ENCODE measurements at places on chromosomes 4 and X.
A peak's percentile ranks its signal among the peaks of the same experiment; 100 is the strongest.

DNA sequence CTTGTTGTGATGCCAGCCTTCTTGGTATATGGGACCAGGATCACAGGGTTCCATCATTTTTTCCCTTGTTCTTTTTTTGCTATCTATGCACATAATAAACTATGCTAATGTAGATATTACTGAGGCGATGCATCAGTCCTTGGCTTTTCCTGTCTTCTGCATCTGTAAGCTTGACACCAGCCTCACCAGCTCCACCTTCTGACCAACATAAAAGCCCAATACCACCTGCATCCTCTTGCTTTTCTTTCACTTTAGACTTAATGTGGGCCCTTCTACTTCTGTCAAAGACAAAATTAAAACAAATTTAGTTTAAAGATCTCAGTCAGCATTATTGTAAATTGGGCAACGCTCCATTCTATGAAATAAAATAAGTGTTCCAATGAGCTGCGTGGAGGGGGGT, 1718.8 kb upstream of the PCDH10 start:
- peak; percentile 5 for DNase-seq

GRCh38 chrX:148282504-148282903, 217.9 kb upstream of the AFF2 start:
- DNase-seq = no peak

GRCh38 chrX:125295337-125295736, 24.3 kb upstream of the TEX13C start:
- no peak for DNase-seq

DNA sequence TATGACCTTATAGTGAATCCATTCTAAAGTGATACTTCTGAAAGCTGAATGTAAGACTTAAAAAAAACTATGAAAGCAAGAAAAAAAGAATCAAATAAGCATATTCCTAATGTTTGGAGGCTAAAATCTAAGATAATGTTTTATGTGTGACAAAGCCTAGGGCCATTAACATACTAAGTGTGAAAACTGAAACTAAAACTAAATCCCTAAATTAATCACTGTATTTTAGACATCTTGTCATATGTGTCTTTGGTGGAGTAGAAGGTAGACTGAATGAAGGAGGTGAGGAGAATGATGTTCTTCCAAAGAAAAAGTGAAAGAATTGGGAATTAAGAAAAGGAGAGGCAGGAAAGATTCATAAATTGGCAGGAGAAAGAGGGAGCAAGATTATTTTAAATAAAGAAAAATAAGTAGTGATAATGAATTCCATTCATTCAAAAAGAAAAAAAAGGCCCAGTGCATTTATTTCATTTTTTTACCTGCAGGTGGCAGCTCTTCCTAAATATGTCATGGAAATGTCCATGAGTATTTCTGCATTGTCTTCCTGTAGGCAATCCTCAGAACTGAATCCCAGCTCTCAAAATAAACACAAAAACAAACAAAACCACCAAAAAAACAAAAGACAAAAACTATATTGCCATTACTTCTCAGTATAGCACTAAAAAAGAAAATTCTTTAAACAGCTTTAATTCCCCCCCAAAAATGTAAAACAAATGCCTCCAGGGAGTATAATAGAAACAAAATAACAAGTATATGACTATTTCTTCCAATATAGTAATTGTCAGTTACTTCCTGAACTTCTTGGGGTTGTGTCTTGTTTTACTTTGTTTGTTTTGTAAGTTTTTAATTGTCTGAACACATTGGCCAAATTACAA, 17.0 kb upstream of the AP1AR start:
- peak; percentile 41 for DNase-seq

DNA sequence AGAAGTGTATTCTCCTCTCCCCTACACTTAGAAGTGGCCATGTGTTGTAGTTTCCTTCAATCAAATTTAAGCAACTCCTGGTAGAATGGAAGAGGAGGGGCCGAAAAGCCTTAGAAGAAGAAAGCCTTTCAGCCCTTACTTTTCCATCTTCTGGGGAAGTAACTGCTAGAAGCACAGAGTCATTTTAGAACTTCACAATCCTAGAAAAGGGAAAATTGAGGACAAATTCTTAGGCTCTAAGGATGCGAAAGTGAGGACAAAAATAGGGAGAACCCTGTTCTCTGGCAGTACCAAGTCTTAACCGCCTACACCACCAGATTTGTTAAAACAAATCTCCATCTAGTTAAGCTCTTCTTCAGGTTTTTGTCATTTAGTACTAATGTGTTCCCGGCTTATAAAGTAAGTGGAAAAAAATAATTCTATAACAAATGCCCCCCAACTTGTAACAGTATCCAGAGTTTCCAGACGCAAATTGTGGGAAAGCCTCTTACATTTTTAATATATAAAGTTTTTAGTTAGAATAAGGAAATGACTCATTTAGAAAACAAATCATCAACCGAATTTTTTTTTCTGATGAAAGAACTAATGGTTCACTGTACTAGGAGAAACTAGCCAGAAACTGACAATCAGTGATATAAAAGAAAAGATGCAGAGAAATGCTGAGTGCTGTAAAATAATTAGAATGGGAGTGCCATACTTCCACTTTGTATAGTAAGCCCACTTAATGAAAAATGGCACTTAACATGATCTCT, 76.0 kb downstream of the ARAP2 start:
- DNase-seq = no peak

DNA sequence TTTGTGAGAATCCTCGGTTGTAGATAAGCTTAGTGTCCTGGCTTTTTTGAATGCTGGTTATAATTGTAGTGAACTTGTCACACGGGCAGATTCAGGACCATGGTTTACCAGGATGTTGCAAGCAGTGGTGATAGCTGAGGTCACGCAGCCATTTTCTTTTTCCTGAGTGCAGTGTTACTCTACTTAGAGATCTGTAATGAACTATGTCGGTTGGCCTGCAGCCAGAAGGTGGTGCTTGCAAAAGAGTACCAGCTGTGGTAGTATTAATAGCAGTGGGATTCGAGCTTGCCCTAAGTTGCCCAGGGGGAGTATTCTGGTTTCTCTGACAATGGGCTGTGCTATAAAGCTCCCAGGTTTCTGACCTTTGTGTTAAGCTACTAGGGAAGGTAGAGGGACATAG, 368.9 kb downstream of the SLITRK2 start:
- DNase-seq = no peak

DNA sequence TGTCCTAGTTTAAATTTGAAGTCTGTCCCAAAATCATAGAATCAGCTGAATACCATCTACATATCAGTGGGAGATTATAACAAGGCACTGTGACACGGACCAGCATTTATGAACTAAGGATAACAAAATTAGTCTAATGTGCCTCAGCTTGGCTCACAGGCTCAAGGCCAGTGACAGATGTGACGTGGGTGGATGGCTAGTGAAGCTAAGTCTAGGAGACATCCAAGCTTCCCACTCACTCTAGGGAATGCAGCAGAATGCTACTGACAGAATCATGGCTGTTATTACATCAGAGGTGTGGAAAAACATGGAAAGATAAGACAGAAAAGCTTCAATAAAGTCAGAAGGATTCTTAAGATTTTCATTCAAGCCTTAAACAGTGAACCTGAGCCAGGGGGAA, 329.9 kb downstream of the NAF1 start:
- no peak for DNase-seq

DNA sequence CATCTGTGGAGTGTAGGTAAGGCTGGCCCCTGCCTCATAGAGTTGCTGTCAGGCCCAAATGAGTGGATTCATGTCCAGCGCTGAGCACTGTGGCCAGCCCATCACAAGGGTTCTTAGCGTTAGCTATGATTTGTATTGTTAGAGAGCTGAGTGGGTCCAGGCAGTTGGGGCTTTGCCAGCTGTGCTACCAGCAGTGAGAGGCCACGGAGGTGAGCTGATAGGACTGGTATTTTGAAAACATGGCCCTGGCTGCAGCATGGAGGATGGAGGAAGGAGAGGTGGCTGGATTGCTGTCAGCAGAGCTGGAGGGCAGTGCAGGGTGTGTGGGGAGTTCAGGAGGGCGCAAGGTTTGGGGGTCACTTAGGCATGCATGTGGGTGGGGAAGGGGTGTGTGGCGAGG, 69.8 kb downstream of the PSAPL1 start:
- no peak for DNase-seq

GRCh38 chrX:5810636-5811035, 418.0 kb downstream of the NLGN4X start:
- no peak for DNase-seq

GRCh38 chr4:39104255-39104654, 42.2 kb downstream of the KLHL5 start:
- no peak for DNase-seq

DNA sequence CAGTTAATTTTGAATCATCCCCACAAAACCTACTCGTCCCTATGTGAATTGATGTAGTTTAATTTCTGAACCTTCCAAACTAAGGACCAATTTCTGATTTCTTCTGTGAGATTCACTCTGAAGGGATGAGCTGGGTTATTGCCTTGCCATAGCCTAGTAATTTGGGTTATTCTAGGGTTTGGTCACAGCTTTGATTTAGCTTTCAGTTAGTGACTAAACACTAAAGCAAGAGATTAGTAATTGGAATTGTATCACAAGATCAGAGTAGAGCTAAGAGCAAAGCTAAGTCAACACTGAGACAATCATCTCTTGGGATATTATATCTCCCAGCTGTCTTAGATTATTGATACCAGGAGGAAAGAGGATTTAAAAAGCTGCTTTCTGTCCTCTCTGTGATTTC, 588.0 kb downstream of the CCSER1 start:
- no peak for DNase-seq

DNA sequence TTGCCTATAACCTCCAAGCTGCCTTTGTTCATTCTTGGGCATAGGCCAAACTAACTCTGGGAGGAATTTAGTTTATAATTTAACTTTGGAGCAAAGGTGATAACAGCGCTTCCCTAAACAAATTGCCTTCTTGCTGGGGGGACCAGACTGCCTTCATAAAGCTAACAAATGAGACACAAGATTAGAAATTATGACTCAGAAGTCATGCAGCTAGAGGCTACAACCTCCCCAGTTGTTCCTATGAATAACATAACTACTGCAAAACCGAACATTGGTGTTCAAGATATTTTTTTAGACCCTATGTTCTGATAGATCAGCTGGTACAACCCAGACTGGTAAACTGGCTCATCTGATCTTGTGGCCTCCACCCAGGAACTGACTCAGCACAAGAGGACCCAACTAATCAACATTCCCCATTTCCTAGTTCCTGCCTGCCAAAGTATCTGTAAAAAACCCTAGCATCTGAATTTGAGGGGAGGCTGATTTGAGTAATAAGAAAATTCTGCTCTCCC, 22.0 kb upstream of the TMPRSS11B start:
- no peak for DNase-seq

GRCh38 chr4:153974452-153974851, 185.6 kb upstream of the SFRP2 start:
- no peak for DNase-seq

DNA sequence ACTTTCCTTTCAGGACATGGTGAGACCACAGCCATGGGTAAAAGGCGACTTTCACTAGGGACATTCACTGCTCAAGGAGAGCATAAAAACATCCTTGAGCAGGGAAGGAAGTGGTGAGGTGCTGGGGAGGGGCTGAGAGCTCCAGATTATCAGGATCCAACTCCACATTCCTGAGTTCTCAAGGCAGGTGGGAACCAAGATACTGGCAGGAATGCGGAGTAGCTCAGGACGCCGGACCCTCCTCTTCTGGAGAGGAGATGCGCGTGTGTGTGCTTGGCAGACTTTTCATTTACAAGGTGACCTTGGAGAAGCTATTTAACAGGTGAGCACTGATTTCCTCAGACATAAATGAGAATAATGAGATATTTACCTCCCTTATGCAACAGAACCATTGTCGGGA, 41.3 kb upstream of the TXK start:
- no peak for DNase-seq

DNA sequence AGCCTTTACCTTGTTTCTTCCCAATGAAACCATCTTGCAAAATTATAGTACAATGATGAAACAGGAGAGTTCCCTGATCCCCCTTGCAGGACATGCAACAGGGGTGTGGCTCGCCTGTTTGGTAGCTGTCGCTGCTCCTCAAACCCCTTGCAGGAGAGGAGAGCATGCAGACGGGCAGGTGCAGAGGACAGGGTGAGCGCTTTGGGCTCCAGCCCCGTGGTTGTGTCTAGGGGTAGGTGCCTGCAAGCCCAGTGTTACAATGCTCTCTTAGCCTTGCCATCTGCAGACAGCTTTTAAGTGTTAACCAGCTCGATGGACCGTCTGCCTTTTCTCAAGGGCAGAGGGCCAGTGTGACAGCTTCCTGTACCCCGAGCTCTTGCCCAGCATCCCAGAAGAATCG, 102.0 kb downstream of the TAB3 start:
- no peak for DNase-seq

DNA sequence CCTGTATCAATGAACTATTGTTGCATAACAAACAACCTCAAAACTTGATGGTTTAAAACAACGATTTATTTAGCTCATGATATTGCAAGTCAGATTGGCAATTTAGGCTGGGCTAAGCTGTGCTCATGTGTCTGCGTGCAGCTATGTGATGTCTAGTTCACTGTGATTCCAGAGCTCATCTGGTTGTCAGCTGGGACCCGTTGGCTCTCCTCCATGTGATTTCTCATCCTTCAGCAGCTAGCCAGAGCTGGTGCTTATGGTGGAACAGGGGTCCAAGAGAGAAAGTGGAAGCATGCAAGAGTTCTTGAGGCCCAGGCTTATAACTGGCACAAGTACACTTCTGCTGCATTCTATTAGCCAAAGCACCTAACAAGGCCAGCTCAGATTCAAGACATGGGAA, 28.8 kb upstream of the TRPC3 start:
- DNase-seq = no peak

- DNase-seq = no peak
Measured at GRCh38 chr4:36494747-36495146, 213.3 kb downstream of the DTHD1 start.

DNA sequence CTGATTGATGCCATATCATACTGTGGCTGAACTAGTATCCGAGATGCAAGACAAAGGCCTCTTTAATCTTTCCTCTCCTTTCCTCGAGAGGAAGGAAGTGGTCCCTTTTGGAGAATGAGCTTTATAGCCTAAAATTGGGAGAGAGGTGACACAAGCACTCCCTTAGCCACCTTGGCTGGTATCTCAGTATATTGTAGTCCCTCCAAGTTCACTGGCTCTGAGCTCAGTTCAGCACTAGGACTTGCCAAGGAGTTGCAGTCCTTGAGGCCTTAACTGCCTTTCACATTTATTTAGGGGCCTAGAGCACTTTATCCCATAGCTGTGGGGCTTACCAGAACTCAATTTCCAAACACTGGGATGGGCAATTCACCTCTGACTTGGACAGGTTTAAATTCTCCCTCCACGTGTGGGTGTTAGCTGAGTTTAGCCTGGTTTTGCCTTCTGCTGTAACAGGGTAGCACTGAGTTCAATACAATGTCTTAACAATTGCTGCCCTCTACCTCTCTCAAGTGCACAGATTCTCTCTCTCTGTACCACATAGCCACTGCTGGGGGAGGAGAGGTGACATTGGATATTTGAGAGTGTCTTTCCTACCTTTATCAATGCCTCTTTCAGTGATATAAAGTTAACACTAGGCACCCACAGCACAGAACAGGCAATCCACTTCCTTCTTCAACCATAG, 216.4 kb downstream of the TECRL start:
- DNase-seq = no peak

DNA sequence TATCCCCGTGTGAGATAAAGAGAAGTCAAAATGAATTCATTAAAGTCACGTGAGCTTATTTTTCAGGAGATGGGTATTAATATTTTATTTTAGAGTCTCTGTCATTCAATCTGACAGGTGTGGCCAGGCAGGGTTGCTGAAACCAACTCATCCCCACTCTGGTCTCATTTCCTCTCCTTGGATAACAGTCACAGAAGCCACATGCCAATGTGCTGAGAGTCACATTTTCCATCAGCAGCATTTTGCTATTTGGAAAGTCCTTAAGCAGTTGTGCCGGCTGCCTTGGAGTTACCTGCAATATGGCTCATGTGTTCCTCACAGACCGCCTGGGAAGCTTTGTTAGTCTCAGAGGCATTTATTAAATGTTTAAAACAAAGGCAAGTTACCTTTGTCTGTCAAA, 302.3 kb downstream of the DCHS2 start:
- DNase-seq = no peak

Measured in KBM-7 (cell line).